Bronchial epithelial cell (primary cell): ENCODE measurements at places on chromosomes 1 and 21.

DNA sequence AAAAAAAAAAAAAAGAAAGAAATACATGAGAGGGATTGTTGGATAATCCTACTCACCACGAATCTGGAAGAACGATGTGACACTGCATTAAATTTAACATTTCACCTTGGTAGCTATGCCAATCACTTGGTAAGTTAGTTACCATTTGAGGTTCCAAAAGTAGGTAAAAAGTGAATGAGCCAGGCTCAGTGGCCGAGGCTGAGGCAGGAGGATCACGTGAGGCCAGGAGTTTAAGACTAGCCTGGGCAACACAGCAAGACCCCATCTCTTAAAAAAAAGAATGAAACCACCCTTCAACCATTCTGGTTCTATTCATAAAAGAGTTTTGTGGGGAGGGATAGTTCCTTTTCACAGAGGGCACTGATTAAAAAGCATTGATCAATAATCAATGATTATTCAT lies 133.6 kb downstream of the ADSS2 start:
- no peak for DNase-seq

GRCh38 chr1:2079396-2080085 lies 29.3 kb downstream of the PRKCZ start:
- no peak for DNase-seq

DNA sequence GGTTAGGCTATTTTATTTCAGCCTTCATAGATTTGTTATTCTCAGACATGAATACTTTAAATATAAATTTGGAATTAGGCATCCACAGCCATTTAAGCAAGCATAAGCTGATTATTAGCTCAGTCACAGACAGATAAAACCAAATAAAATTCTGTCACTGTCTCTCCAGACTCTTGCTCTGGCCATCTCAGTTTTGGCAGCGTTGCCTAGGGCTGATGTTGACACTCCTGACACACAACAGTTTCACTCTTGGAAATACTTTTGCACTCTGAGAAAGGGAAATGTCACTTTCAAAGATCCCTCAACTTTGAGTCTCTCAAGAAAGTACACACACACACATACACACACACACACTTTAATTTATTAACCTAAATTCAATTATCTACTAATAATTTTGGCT lies 372.7 kb downstream of the BRINP3 start:
- no peak for DNase-seq

- DNase-seq, result no peak
These were observed 23.1 kb upstream of the MYSM1 start for GRCh38 chr1:58722967-58723366.

- no peak for DNase-seq
These were observed 555.8 kb downstream of the PLA2G4A start for GRCh38 chr1:187384504-187384903.

- DNase-seq, result peak; percentile 72
These were observed 175.5 kb downstream of the CLIC6 start for GRCh38 chr21:34844013-34844923.

- DNase-seq, result peak; percentile 29
These were observed at the start of gene DIRAS3 for GRCh38 chr1:68049941-68050878. Gene DIRAS3 (minus strand): TSS chr1:68050627. CDS start chr1:68047297, 3,330 bp downstream.

DNA sequence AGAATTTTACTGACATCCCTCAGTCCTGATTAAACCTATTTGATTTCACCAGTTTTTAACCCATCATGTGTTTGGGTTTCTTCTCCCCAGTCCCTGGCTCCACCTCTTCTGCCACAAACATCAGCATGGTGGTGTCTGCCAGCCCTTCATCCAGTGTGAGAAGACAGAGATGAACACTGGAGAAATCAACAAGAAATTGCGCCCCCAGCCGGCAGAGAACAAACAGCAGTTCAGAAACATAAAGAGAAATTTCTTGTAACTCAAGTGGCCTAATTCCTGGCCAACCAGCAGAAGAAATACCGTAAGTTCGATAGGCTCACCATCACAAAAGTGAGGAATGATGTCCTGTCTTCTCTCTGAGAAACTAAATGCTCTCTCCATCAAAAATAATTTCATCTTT lies 18.3 kb downstream of the S100A11 start:
- DNase-seq, result no peak

GRCh38 chr1:6481820-6482219 lies 9.6 kb downstream of the PLEKHG5 start:
- DNase-seq, result no peak

GRCh38 chr1:197234581-197234980 lies 33.5 kb upstream of the CRB1 start:
- DNase-seq, result no peak

- no peak for DNase-seq
These were observed 546.1 kb upstream of the ADAMTS5 start for GRCh38 chr21:27513016-27513415.

DNA sequence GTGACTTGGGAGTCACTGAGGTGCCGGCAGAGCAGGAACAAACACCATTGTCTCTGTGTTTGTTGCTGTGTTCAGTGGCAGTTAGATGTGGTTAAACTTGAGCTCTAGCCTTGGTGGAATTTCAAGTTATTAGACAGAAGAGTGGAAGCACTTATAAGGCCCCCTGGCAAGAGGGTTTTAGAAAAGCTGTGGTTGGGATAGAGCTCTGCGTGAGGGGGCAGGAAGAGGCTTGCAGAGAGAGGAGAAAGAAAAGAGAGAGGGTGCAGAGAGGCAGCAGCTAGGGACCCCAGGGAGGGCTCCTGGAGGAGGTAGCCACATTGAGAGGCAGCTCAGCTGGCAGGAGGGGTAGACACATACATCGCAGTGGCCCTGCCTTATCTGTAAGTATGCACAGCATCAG lies 128.2 kb downstream of the GALNT2 start:
- DNase-seq, result no peak
